ENCODE measurements at places on chromosomes 12 and 14.
A peak's percentile ranks its signal among the peaks of the same experiment; 100 is the strongest.

DNA sequence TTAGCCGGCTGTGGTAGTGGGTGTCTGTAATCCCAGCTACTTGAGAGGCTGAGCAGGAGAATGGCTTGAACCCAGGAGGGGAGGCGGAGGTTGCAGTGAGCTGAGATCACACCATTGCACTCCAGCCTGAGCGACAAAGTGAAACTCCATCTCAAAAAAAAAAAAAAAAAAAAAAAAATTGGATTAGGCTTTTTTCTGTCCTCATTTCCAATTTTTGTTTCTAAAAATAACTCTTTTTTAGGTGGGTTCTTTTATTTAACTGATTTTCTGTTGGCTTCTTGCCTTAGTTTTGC, 863.7 kb downstream of the LRFN5 start:
- DNase-seq = no peak

GRCh38 chr14:66101662-66102061, 384.5 kb upstream of the CCDC196 start:
- DNase-seq = no peak

DNA sequence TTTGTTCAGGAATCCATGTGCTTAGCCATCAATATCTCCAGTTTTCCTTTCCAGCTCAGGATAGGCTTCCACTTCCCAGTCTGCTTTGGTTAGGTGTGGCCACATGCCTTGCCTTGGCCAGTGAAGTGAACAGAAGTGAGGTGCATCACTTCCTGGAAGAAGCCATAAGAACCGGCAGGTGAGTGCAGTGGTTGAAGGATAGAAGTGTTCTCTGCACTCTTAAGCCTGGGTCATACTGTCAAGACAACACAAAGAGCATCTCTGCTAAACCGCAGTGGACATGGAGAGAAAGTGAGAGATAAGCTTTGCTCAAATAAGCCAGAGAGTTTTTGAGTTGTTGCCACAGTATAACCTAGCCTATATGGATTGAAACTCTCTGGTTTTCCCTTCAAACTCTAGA, 11.4 kb downstream of the GNG2 start:
- DNase-seq = no peak

DNA sequence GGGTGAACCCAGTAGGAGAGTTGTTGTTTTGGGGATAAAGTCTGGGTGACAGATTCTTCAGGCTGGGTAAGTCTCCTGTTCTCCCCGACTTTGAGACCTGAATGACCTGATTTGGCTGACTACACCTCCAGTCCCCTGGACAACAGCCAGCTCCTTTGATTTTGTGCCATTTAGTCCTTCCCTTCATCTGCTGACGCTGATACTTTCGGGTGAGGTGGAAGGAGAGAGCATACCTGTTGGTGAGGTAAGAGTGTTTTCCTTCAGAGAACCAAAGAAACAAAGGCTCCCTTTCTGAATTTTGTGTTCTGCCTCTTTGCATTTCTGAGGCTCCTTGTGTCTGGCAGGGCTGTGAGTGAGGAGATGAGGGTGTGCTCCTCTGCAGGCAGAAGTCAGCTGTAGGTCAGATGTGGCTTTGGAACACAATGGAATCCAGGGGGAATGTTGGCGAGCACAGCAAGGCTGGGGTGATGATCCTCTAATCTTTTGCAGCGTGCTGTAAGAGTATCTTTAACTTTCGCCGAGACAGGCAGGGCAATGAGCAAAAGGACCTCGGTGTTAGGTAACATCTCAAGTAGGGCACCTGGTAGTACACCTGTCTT, 12.1 kb downstream of the ETV6 start:
- DNase-seq = no peak

- no peak for DNase-seq
These were observed 18.8 kb downstream of the KNTC1 start for GRCh38 chr12:122545855-122546254.

DNA sequence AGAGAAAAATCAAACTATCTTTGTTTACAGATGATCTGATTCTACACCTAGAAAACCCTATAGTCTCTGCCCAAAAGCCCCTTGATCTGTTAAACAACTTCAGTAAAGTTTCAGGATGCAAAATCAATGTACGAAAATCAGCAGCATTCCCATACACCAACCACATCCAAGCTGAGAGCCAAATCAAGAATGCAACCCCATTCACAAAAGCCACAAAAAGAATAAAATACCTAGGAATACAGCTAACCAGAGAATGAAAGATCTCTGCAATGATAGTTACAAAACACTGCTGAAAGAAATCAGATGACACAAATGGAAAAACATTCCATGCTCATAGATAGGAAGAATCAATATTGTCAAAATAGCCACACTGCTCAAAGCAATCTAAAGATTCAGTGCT, 265.7 kb downstream of the AEBP2 start:
- no peak for DNase-seq

- DNase-seq = peak; percentile 37
These were observed 16.4 kb upstream of the SP7 start for GRCh38 chr12:53352331-53353256.

- DNase-seq = no peak
These were observed 3.2 kb upstream of the SPTSSA start for GRCh38 chr14:34465069-34465859.

DNA sequence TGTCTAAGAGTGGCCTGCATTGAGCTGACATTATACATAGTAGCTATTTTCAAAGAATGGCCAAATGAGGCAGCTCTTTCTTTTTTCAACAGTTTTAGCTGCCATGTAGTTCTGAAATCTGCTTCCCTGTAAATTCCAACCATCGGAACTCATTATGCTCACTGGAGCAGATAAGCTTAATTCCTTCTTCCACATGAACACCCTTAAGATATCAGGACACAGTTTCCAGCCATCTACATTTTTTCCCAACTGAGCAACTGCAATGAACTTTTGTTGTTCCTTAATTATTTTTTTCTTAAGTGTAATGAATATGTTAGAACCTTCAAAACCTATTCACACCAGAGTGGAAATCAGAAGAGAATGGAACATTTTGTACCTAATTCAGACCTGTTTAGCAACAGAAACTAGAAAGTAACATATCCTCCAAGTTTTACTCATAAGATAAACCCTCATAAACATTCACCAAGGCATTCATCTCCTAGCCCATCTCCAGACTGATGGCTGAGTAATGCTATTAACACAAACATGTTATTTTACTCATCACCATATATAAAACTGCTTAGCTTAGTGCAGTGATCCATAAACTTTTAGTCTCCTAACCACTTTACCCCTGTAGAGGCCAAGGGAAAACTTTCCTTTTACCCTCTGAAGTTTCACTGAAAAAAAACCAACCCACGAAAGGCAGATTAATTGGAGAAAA, 296.1 kb upstream of the SYT1 start:
- DNase-seq = no peak

- DNase-seq = no peak
These were observed 42.6 kb downstream of the KRT80 start for GRCh38 chr12:52149182-52149641.

- DNase-seq = no peak
These were observed 21.2 kb downstream of the TDG start for GRCh38 chr12:103986829-103987228.

GRCh38 chr12:93663729-93664084, 13.5 kb upstream of the CRADD start:
- no peak for DNase-seq

- no peak for DNase-seq
These were observed 165.5 kb downstream of the SLC41A2 start for GRCh38 chr12:104792570-104792969.

DNA sequence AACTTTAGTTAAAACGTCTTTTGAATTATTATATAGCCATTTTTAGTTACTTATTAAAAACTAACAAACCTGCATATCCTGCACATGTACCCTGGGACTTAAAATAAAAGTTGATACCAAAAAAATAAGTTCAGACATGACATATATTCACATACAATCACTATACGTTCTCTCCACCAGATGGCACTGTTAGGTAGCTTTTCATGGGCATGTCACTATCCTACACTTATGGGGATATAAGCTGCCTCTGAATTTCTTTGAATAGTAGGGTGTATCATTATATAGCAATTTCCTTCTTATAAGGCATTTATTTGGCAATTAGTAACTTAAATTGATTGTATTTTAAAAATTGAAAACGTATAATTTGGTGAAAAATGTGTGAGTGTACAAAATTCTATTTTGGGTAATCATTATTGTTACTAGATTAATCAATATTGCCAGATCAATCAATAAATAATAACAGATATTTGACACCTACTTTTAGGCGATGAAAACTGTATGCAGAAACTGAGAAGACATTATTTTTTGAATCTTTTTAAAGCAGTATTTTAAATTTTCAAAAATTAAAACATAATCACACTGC, 31.8 kb upstream of the OR10A7 start:
- DNase-seq = no peak

DNA sequence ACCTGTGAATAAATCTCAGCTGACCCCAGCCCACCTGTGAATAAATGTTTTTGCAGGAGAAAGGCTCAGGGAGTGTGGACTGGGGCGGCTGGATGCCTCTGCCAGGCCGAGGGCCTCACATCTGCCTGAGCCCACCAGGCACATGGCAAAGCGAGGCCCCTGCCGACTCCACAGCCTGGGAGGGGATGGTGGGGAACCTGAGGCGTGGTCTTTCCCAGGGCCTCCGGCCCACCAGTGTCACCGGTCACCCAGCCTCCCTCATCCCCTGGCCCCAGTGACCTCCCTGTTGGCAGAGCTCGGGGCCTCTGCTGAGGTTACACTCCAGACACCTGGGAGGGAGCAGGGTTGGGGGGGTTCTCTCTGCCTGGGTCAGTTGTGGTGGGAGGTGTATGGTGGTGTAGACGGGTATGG, 8.2 kb downstream of the NOC4L start:
- DNase-seq = no peak

DNA sequence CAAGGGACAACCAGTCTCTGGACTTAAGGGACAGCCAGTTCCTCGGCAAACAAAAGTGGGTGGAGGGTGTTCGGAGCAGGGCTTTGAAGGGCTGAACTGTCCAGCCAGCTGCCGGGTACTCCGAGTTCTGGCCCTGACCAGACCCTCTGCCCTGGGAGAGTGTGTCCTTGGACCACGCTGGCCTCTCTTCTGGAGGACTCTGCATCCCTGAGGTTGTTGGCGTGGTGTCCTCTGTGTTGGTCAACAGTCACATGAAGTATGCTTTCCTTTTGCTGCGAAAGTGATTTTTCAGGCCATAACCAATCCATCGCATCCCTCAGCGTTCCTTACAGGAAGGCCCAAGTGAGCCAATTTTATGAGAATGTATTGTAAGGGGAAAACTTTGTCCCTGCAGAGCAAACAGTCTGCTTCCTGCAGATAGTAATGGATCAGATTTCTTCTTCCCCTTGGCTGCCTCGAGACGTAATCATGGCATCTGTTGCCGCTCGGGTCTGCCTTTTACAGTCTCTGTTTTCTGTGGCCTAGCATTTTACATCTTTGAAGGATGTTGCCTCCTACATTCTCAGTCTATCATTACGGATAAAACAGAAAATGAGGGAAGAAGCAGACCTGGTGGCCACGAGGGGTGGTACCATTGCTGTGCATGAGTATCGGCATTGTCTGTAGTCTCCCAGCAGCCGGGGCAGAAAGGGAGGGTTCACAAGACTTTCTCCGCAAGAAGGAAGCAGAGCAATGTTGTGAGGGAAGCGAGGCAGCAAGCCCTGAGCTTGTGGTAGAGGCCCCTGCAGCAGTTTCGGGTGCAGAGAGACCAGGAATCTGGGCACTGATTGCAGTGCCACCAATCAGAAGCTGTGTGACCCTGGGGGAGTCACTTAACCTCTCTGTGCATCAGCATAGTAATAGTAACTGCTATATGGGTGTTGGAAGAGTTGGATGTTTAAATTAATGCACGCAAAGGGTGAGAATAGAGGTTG, 47.4 kb downstream of the SMIM41 start:
- no peak for DNase-seq

DNA sequence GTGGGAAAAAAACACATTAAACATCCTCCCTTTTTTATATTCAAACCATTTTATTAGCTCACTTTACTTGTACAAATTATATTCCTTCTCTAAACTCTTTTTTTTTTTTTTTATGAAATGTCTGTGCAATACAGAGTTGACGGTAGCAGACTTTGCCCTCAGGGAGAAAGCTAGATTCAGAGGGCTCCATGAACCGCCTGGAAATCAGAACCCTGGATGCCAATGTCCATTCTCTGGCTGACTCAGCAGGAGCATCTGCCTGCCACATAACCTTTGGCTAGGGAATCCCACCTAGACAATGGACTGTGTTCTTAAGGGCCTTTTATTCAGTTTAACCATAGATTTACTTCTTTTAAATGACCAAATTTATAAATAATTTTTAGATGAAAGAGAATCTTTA, 467.0 kb downstream of the MDGA2 start:
- DNase-seq = no peak

DNA sequence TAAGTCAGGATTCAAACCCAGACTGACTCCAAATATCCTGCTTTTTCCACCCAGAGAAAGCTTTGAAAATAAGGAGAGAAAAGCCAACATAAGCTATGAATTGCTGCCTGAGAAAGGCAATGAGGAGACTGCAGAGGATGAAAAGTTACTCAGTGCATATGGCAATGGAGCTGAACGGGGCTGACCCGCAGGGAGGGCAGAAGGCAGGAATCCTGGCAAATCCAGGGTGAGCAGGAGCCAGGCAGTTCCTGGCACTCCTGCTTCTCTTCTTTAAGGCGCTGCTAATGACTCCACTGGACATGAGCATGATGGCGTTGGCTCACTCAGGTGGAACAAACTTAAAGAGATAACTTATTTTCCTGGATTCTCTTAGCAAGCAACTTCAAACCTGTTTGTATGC, 95.2 kb upstream of the TMCC3 start:
- no peak for DNase-seq

- no peak for DNase-seq
These were observed 43.7 kb downstream of the GRIN2B start for GRCh38 chr12:13937735-13938134.

GRCh38 chr14:22980672-22981089, 1.7 kb downstream of the AJUBA start:
- no peak for DNase-seq

GRCh38 chr14:74402401-74403251, 23.4 kb downstream of the SYNDIG1L start:
- no peak for DNase-seq

- no peak for DNase-seq
These were observed 900 bp downstream of the KCTD10 start for GRCh38 chr12:109475993-109476806.

DNA sequence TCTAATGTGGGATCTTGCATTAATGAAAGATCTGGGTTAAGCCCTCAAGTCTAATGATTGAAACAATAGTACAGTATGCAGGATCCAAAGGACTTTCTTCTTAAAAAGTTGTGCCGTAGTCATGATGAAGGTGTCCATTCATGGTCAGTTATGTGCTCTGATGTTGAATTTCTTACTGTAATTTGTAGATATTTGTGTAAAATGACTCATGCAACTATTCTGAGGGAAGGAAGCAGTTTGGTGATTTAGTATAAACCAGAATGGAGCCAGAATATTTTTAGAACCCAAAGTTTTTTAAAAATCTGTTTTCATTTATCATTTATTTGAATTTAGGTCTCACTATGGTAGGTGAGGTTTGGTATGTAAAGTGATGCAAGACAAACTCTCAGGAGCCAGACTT, 151.2 kb downstream of the AKAP6 start:
- DNase-seq = no peak

GRCh38 chr14:92217936-92218335, 96.2 kb downstream of the CPSF2 start:
- DNase-seq = no peak

All from stimulated activated CD8-positive, alpha-beta memory T cell treated with anti-CD3 and anti-CD28 coated beads, Interleukin-15, amount 100 ng/mL, for 24 hours (primary cell).